SW480 (cell line): ENCODE measurements at places on chromosomes 16 and 17.

DNA sequence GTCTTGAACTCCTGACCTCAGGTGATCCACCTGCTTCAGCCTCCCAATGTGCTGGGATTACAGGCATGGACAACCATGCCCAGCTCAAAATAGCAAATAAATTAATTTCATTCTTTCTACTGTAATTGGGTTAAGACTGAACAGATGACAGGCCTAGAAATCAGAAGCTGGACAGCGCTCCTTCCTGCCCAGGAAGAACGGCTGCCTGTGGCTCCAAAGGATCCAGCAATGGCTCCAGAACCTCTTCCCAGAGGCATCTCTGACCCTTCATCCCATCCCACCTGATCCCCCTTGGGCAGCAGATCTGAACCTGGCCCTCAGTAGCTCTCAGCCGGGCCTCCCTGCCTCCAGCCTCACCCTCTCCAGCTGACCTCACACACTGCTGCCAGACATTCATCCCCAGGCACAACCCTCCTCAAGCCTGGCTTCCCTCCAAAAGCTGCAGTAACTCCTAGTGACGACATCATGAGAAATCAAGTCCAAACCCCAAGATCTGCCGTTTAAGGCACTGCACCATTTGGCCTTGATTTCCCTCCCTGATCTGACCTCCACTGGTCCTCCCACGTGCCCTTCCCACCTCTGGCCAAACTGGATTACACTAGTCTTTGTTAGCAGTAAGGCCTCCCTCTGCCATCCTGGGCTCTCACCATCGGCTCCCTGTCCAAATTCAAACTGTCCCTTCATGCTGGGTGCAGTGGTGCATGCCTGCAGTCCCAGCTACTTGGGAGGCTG lies 3.1 kb upstream of the MIF4GD start:
- DNase-seq: no peak

- peak; percentile 54 for DNase-seq
Measured at GRCh38 chr17:76384222-76384986, at the start of gene SPHK1. SPHK1 (plus strand) TSS chr17:76384609; CDS start chr17:76385645, 1,036 bp downstream.

DNA sequence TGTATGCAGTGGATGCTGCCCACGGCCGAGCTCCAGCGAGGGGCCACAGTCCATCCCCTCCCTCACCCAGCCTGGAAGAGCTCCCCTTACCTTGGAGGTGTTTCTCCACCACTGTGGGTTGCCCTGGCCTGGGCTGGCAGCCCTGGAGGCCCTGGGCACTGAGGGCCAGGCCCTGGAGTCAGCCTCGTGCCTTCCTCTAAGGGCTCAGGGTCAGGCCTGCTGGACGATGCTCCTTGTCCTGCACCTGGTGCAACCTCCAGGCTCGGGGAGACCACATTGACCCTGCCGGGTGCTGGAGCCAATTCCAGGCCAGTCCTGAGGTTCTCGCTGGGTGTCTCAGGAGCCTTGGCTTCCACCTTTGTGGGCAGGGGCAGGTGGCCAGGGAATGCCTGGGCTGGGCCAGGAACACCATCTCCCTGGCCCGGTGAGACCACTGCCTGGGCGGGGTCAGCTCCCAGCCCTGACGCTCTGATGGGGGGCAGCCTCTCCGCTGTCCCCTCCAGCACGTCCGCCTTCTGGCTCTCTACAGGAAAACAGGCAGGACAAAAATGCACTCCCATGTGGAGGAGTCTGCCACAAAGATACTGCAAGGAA lies 10.4 kb downstream of the MYLK3 start:
- DNase-seq: no peak

GRCh38 chr17:29930409-29931010 lies 482 bp upstream of the SSH2 start:
- peak; percentile 25 for DNase-seq

- DNase-seq: no peak
Measured at GRCh38 chr17:70076189-70076588, 1.2 kb downstream of the KCNJ16 start.

- peak; percentile 85 for DNase-seq
Measured at GRCh38 chr16:28596840-28597691, at the start of gene SULT1A2. SULT1A2 (minus strand) TSS chr16:28597050; CDS start chr16:28595930, 1,120 bp downstream.

- peak; percentile 37 for DNase-seq
Measured at GRCh38 chr17:41835800-41836549, at the start of gene NT5C3B. NT5C3B (minus strand) TSS chr17:41836232; CDS start chr17:41836193, 39 bp downstream.

DNA sequence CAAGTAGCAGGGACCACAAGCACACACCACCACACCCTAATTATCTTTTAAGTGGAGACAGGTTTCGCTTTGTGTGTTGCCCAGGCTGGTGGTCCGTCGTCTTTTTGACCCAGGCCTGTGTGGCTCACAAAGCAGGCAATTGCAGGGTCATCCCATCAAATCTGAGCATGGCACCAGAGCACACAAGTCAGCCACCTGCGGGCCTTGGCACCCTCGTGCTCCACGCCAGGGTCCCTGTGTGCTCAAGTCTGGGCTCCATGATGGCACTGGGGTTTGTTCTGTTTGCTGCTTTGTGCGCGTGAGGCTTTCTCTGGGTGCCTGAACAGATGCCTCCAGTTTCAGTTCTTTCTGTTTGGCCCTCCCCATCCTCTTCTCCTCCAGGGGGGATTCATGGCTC lies 2.4 kb upstream of the CAPN15 start:
- DNase-seq: no peak

DNA sequence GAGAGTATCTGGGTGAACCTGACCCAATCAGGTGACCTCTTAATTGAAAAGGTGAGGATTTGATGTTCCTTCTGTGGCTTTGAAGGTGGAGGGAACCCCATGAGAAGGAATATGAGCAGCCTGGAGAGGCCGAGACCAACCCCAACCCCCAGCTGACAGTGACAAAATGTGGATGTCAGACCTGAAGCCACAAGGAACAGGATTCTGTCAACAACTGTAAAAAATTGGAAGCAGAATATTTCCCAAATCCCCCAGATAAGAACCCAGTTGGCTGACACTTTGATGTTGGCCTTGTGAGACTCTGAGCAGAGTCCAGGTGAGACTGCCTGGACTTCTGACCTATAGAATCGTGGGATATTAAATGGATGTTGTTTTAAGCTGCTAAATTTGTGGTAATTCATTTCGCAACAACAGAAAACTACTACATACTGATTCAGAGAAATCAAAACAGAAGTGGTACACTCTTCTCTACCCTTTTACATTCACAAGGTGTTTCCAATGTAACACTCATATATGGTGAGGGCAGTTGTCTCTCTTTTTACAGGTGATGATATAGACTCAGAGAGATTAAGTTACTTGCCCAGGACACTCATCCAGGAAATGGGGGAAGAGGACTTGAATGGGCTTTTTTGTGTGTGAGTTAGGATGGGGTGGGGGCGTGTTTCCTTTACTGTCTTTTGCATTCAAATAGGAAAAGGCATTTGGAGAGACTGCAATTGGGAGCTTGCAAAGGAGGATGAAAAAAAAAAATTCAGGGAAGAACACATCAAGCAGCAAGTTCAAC lies 29.8 kb upstream of the SALL1 start:
- DNase-seq: peak; percentile 7

DNA sequence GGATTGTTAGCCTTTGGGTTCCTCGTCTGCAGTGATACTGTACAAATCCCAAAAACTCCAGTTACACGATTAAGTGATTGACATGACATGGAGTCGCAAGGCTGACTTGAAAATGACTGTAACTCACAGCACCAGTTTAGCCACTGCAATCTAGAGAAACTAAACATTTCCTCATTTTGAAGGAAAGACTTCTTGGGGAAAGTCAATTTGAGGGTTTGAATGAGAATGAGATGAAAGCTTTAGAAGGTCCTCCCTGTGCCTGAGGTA lies 4.8 kb downstream of the BANP start:
- no peak for DNase-seq

DNA sequence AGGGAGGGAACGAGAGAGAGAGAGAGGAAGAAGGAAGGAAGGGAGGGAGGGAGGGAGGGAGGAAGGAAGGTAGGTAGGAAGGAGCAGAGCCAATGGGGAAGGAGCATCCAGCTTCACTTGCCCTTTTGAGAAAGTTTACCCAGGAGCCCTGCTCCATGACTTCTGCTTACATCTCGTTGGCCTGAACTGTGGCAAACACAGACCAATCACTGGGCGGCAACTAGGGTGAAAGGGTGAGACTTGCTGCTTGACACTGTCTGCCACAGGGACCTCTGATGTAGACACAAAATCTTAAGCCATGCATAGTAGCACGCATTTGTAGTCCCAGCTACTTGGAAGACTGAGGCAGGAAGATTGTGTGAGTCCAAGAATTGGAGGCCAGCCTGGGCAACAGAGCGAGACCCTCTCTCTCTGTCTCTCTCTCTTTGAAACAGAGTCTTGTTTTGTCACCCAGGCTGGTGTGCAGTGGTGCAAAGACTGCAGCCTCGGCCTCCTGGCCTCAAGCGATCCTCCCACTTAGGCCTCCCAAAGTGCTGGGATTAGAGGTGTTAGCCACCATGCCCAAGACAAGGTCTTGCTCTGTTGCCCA lies 19.5 kb upstream of the TUBG2 start:
- no peak for DNase-seq

DNA sequence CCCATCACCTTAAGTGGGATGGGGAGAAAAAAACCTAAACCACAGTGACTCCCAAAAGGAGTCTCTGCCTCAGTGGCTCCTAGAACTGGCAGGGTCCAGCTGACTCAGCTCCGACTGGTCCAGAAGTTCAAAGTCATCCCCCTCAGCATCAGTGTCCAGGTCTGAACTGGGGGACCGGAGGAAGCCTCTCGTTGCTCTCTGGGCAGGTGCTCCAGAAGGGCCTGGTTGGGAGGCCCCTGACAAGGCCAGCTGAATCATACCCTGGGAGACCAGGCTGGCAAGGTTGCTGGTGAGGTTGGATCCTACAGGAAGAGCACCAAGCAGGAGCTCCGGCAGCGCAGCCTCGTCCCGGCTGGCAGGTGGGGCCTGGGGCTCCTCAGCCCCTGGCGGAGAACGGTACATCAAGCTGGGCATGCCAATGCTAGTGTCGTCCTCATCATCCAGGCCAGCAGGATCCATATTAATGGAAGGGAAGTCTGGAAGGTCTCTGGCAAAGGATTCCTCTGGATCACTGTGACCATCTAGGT lies 4.3 kb upstream of the PSMC3IP start:
- no peak for DNase-seq

DNA sequence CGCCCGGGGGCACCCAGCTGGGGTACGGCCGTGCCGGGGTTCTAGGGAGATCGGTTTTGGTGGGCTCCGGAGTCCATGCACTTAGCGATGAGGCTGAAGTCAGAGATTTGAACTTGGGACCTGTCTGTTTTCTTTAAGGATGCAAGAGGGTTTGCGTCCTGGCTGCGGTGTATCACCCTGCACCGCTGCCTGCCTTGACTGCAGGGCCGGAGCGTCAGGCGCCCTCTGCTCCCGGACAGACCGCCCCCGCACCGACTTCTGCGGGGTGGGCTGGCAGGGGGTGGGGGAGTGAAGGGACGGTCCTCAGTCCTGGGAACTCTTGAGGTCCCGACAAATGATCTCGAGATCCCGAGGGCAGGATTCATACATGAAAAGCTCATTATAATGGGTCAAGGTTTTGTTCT lies 701 bp downstream of the PDP2 start:
- DNase-seq: no peak

- DNase-seq: no peak
Measured at GRCh38 chr16:28977703-28978662, 3.4 kb downstream of the SPNS1 start.

DNA sequence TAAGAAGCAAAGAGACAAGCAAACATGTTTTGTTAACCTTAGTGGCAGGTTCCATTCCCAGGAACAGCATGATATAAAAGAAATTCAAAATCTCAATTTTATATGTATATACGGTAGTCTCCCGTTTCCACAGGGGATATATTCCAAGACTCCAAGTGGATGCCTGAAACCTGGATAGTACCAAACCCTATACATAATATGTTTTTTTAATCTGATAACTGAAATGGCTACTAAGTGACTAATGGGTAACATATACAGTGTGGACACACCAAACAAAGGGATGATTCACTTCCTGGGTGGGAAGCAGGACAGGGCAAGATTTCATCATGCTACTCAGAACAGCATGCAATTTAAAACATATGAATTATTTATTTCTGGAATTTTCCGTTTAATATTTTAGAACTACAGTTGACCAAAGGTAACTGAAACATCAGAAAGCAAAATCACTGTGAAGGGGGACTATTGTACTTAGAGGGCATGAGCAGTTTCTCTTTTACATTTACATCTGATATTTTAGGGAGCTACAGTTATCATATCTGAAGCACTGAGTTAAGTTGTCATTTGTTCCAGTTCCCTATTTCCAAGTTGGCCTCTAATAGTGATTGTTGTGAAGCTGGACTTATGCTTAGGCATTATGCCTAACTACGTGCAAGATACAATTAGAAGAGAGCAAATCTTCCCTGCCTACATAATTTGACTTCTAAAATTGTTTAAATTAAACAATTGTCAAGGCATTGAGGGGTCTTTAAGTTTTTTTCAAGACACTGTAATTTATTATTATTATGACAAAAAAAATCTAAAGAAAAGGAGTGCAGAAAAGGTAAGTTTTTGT lies 34.1 kb upstream of the ABCA6 start:
- DNase-seq: peak; percentile 77

- no peak for DNase-seq
Measured at GRCh38 chr16:87183647-87184046, 133.5 kb downstream of the C16orf95 start.

GRCh38 chr16:14502932-14503741 lies 126.9 kb downstream of the PARN start:
- DNase-seq: no peak

DNA sequence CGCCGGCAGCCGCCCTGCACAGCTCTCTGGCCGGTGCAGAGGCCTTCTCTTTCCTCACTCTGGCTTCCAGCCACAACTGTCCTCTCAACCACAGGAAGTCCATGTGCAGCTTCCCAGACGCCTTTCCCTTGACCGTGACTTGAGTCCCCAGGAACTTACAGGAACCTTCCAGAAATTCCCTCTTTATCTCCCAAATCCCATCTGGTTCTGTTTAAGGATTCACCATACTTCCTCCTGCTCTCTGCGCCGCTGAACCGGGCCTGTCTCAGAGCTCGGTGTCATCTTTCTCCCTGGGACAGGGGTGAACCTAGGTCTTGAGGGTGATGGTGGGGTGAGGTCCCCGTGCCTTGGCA lies 65.2 kb upstream of the ZNF469 start:
- no peak for DNase-seq

GRCh38 chr16:67934306-67935100 lies 2.1 kb downstream of the PSMB10 start:
- no peak for DNase-seq

DNA sequence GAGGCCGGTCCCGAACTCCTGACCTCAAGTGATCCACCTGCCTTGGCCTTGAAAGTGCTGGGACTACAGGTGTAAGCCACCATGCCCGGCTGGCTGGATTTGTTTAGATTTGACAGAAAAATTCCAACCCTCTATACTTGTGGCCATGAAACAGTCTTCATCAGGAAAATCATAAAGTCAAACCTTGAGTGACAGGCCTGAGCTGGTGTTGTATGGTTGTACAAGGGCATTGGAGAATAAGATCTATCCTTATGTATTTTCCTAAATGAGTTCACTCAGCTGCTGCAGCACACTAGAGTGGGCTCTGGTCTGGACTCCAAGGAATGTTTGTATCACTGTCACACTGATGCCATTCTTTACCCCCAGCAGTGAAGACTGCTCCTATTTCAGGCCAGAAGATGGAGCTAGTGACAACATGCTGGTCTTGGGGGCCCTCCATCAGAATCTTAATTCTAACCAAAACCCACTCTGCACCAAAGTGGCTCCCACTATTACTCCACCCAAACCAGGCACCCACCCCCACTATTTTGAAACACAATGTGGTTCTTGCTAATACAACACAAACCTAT lies 27.4 kb downstream of the SNX11 start:
- no peak for DNase-seq

- DNase-seq: no peak
Measured at GRCh38 chr17:4978726-4979125, 8.7 kb downstream of the CAMTA2 start.

- DNase-seq: no peak
Measured at GRCh38 chr17:75160211-75160610, 5.9 kb upstream of the JPT1 start.

- DNase-seq: no peak
Measured at GRCh38 chr17:83191388-83192160, 112.2 kb downstream of the METRNL start.
